Neural progenitor cell (in vitro differentiated cells): ENCODE measurements at places on chromosomes 7 and 10. TPM values are rescaled to one million over a fixed set of nuclear protein-coding genes. Genes with fewer than 3 reads are reported as not detected.

- peak; percentile 95 for DNase-seq
Observed at GRCh38 chr7:20786779-20787659, at the start of gene SP8. Gene SP8 (minus strand): TSS chr7:20786886. CDS start chr7:20786798, 88 bp downstream.

DNA sequence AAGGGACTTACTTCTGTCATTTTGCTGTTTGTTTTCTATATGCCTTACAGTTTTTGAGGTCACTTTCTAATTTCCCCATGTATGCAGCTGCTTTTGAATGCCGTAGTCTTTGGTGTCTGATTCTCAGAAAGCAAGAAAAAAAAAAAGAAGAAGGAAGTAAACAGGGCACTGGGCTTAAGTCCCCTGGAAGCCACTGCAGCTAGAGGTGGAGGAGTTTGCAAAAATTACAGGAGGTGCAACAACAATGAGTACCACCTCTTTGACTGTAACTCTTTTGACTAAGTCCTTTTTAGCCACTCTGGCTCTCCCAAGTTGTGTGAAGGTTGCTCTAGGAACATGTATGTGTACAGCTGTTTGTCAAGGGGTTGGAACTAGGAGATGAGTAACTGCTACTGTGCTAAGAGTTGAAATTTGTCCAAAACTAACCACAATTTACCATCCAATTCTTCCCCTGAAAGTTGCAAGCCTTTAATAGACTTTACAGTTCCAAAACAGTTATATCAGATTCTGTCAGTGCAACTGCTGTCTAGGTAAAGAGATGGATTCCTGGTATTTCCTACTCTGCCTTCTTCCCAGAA is 588.0 kb upstream of the LRRN3 start:
- no peak for DNase-seq

DNA sequence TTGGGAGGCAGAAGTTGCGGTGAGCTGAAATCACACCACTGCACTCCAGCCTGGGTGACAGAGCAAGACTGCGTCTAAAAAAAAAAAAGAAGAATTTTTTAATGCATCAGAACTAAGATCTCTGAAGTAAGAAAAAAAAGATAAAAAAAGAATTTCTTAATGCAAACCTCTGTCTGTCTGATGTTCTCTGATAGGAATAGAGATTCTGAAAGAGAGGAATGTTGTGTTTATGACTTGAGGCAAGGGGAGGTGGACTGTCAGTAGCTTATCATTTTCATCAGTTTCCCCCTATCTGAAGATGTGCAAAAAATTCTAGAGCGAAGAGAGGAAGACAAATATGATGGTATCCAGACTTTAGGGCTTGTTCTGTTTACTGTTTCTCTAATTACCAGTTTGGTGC is 121.5 kb downstream of the SEC23IP start:
- no peak for DNase-seq

- DNase-seq, result no peak
Observed at GRCh38 chr10:103114876-103115275, 78.2 kb downstream of the NT5C2 start.

DNA sequence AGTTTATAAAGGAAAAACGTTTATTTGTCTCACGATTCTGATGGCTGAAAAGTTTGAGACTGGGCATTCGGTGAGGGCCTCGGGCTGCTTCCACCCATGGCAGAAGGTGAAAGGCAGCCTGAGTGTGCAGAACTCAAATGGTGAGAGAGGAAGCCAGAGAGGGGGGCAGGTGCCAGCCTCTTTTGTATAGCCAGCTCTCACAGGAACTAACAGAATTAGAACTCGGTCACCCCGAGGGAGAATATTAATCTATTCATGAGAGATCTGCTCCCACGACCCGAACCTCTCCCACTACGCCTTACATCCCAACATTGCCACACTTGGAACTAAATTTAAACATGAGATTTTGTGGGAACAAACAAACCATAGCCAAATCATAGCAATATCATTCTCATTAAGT is 112.6 kb downstream of the ZPBP start:
- peak; percentile 11 for DNase-seq

GRCh38 chr10:71726580-71727104 is 7.1 kb upstream of the C10orf105 start:
- no peak for DNase-seq

- DNase-seq, result no peak
Observed at GRCh38 chr10:8967061-8967460, 912.6 kb downstream of the GATA3 start.

GRCh38 chr7:41792120-41792519 is 89.2 kb upstream of the INHBA start:
- DNase-seq, result no peak

GRCh38 chr10:52940921-52941320 is 168.3 kb upstream of the MBL2 start:
- DNase-seq, result no peak

- no peak for DNase-seq
Observed at GRCh38 chr10:103534621-103535498, 41.4 kb downstream of the NEURL1 start.

DNA sequence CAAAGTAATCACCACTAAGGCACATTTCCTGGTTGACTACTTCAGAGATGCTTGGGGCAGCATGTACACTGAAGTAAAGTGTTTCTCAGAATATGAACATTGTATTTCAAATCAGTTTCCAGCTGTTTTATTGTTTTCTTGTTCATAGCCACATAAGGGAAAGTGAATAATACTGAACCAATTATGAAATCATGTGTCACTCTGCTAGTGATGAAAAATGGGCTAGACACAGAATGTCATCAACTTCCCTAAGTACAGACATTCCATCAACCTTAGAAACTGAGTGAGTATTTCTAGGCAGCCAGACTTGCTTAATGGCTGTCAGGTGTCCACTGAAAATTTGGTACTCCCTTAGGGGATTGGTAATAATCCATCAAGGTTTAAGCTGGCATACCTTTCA is 603.5 kb downstream of the ARL4A start:
- DNase-seq, result no peak

DNA sequence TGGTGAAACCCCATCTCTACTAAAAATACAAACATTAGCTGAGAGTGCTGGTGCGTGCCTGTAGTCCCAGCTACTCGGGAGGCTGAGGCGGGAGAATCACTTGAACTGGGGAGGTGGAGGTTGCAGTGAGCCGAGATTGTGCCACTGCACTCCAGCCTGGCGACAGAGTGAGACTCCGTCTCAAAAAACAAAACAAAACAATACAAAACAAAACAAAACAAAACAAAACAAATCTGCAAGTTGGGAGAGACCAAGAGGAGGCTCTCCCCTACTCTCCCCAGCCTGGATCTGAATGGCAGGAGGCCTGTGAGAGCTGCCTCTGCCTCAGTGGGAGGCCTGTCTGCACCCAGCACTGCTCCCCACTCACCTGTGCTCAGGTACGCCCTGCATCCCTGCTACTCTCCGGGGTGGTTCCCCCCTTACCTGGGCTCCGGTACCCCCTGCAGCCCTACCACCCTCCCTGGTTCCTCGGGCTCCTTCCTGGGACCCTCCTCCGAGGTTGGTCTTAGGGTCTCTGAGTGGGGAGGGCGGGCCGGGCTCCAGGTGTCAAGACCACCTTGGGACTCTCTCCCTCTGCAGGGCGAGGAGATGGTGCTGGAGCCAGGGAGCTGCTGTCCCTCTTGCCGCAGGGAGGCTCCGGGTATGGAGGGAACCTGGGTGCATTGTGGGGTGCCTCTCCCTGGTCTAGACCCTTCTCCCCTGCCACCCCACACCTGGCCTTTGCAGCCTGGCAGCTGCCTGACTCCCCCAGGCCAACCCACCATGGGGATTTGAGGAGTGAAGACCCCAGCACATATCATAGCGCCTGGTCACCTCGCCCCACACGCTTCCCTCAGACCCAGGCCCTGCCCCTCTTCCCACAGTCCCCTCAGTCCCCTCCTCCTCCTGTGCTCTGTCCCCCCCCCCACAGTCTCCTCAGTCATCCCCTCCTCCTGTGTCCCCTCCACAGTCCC is 9.5 kb upstream of the ZNF862 start:
- DNase-seq, result no peak

The SUN3 gene
- not detected in 2 replicates for total RNA-seq

The CCDC201 gene
- not detected in 2 replicates for total RNA-seq

The PFKP gene
- total RNA-seq, result 55.2 and 71.2 TPM in 2 replicates

The CARD11 gene
- total RNA-seq, result 0.75 and 0.87 TPM in 2 replicates

The NRG3 gene
- 1.9 and 3.8 TPM in 2 replicates for total RNA-seq

The CYP2E1 gene
- total RNA-seq, result 0.36 and 0.50 TPM in 2 replicates

The NUTM2A gene
- total RNA-seq, result 0.69 and 1.9 TPM in 2 replicates
